ENCODE measurements at places on chromosomes 2 and 18.

GRCh38 chr2:205902900-205903237, 183.1 kb downstream of the INO80D start:
- DNase-seq: no peak

DNA sequence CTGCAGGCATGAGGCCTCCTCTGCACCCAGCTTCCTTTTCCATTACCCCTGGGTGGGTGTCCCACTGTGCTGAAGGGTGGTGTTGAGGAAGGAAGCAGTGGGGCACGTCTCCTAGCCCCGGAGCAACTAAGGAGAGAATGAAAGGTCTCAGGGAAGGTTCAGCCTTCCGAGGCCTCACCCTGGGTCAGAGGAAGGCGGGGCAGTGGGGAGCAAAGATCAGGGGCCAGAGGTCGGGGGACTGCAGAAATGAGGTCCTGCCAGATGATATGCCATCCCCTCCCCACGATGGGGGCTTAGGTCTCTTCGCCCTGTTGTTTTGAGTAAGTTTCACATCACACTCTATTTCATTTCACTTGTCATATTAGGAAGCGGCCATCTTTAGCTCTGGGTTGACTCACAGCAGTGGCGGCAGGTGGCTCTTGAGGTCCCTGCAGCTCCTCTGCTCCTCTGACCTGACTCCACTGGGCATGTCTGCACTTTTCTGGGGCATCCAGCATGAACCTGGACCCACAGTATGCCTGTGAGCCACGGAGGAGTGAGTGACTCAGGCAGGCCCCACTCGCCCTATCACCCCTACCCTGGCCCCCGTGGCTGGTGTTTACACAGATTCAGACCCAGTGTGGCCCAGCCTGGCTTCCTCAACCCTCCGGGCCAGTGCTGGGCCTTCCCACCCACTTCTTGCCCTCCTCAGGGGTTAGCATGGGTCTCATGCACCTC, 153.7 kb upstream of the SMAD2 start:
- DNase-seq: no peak

DNA sequence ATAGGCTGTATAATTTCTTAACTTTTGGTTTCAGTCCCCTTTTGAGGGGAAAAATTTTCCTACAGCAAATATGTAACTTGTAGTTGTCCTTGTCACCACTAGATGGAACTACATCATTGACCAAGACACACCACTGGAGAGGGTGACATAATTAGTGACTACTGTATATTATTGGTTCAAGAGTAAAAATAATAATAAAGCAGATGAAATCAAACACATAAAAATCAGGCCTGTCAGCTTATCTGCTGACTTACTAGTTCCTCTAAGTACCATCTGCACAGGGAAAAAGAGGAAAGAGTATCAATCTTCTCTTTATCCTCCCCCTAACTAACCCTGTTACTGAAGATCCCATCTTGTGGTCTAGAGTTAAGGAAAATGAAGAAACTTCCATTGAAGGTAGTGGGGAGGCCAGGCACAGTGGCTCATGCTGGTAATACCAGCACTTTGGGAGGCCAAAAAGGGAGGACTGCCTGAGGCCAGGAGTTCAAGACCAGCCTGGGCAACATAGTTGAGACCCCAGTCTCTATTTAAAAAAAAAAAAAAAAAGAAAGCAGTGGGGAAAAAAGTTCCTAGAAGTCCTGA, 29.6 kb upstream of the ENOSF1 start:
- no peak for DNase-seq

GRCh38 chr2:12005886-12006681, 259.7 kb downstream of the LPIN1 start:
- DNase-seq: peak; percentile 75

Data from activated T-cell treated with anti-CD3 and anti-CD28 coated beads, Interleukin-2, amount 50 U/mL, for 48 hours (primary cell).